ENCODE measurements at places on chromosomes 16 and 17. TPM values are rescaled to one million over a fixed set of nuclear protein-coding genes. Genes with fewer than 3 reads are reported as not detected.

CDRT15L2 gene
- total RNA-seq = not detected

CLDN6 gene
- total RNA-seq = not detected

KRTAP3-1 gene
- not detected for total RNA-seq

TBC1D3I gene
- total RNA-seq = not detected

RNF167 gene
- total RNA-seq = 31.8 TPM

CES3 gene
- total RNA-seq = 0.29 TPM

KIF2B gene
- total RNA-seq = not detected

C16orf74 gene
- 17.8 TPM for total RNA-seq

STH gene
- total RNA-seq = not detected

STAC2 gene
- not detected for total RNA-seq

MYH8 gene
- not detected for total RNA-seq

TMC7 gene
- total RNA-seq = 1.9 TPM

ZNF469 gene
- 0.27 TPM for total RNA-seq

GP1BA gene
- 0.23 TPM for total RNA-seq

KRT13 gene
- total RNA-seq = not detected

SMIM22 gene
- not detected for total RNA-seq

NLGN2 gene
- 1.4 TPM for total RNA-seq

CHST4 gene
- 0.30 TPM for total RNA-seq

OTOP2 gene
- not detected for total RNA-seq

ADAMTS18 gene
- 0.51 TPM for total RNA-seq

BCO1 gene
- total RNA-seq = not detected

RHBDF1 gene
- 9.3 TPM for total RNA-seq

CLTC gene
- 228 TPM for total RNA-seq

EME2 gene
- 10.1 TPM for total RNA-seq

DGKE gene
- total RNA-seq = 0.24 TPM

GINS2 gene
- 38.1 TPM for total RNA-seq

P3H4 gene
- 60.9 TPM for total RNA-seq

SLC12A3 gene
- not detected for total RNA-seq

SGCA gene
- total RNA-seq = 0.51 TPM

TNFSF13 gene
- not detected for total RNA-seq

TBC1D3K gene
- not detected for total RNA-seq

EPX gene
- total RNA-seq = not detected

CIBAR2 gene
- not detected for total RNA-seq

KPNA2 gene
- 475 TPM for total RNA-seq

SMARCE1 gene
- 126 TPM for total RNA-seq

GNGT2 gene
- not detected for total RNA-seq

TP53TG3B gene
- 3.4 TPM for total RNA-seq

PLD6 gene
- 0.95 TPM for total RNA-seq

HASPIN gene
- total RNA-seq = 12.7 TPM

ANKRD13B gene
- 13.1 TPM for total RNA-seq

OXLD1 gene
- total RNA-seq = 84.9 TPM

FGF11 gene
- 3.0 TPM for total RNA-seq

Measured in Daoy (cell line).